Activated T-cell treated with anti-CD3 and anti-CD28 coated beads for 48 hours (primary cell): ENCODE measurements at places on chromosomes 1 and 21.

GRCh38 chr1:183632964-183633363, 2.6 kb downstream of the ARPC5 start:
- DNase-seq, result no peak

DNA sequence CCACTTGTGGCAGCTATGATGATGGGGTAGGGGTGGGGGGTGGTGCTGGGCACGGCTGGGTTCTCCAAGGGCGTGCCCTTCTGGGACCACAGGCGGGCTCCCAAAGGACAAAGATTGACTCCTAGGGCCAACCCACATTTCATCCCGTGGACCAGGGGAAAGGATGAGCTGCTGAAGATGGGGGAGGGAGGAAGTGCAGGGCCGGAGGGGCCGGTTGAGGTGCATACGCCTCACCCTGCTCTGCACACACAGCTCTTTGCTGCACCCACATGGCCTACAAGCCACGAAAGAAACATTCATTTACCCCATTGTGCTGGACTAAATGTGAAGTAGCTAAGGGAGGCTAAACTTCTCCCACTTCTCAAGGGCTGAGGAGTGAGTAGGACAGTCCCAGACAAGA, 34.2 kb upstream of the GNPAT start:
- DNase-seq, result no peak

GRCh38 chr1:161180639-161181038, 3.3 kb upstream of the B4GALT3 start:
- DNase-seq, result no peak

GRCh38 chr1:41823471-41823870, 95.3 kb downstream of the HIVEP3 start:
- DNase-seq, result no peak

DNA sequence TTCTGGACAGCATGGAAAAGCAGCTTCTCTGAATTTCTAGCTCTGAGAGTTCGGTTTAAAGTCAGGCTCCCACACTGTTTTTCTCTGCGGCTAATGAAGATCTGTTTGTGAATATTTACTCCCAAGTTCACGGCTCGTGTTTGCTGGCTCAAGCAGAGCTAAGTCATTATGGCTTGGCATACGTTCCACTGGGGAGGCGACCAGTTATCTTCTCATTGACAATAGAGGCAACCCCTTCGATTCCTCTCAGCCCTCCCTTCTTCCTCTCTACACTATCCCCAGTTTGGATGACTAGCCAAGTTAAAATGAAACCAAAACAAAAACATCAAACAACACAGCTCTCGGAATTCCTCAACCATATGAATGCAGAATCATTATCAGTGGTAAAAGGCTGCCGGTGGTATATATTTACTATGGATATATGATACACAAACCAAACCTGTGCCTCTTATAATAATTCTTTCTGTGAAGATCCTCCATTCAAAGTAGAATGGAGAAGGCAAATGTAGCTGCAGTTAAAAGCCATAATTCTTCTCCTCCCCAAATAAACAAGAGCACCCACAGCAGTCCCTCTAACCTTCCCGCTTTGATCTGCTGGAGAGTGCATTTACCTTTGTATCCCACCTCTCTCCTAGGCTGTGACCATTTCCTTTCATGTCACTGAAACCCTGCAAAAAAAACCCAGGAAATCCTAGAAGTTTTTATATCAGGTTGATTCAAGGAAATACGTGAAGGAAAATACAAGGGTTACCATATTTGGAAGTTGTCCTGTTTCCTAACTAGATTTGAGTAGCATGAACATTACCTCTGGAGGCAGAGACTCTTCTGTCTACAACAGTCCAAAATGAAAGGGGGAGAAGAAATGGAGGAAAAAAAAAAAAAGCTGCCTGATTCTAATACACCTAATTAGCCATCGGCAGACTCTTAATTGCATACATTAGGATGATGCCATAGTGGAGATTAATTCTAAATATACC, 108.3 kb upstream of the USH2A start:
- DNase-seq, result no peak

GRCh38 chr1:40783001-40783905, at the start of gene KCNQ4:
TSS of gene KCNQ4 (plus strand) at chr1:40783787. CDS start at chr1:40784094, 307 bp downstream.
- no peak for DNase-seq

DNA sequence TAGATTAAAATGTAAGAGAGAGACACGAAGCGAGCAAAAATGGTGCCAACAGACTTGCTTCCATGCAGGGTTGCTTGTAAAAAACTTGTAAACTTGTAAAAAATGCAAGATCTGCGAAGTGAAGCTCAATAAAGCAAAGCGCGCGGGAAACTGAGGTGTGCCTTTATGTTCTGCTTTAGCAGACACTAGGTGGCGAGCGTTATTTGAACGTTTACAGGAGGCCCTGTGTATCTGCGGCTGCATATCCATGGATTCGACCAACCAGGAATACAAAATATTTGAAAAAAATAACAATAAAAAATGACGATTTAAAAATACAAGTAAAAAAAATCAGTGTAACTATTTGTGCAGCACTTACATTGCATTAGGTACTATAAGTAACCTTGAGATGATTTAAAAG, 1.5 kb downstream of the UBE2G2 start:
- DNase-seq, result no peak

DNA sequence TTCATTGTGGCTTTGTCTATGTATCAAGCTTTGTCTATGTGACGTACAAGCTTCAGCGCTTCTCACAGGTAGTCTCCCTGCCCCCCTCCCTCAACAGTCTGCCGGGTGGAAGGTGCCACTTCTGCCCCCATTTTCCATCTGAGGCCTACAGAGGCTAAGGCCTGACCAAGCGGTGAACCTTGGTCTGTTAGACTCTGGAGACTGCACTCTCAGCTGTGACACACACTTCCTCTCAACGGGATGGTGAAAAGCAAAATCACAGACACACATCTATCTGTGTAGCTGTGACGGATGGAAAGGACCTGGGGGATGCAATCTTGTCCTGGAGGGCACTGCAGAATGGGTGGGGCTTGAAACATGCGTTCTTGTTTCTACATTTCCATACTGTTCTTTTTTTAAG, 152.9 kb upstream of the EDN2 start:
- no peak for DNase-seq

GRCh38 chr1:27575840-27576331, 28.1 kb downstream of the AHDC1 start:
- DNase-seq, result no peak

GRCh38 chr1:67298762-67299161, 8.9 kb upstream of the IL12RB2 start:
- DNase-seq, result no peak

- no peak for DNase-seq
Measured at GRCh38 chr1:10613340-10613739, 138.6 kb downstream of the PEX14 start.

DNA sequence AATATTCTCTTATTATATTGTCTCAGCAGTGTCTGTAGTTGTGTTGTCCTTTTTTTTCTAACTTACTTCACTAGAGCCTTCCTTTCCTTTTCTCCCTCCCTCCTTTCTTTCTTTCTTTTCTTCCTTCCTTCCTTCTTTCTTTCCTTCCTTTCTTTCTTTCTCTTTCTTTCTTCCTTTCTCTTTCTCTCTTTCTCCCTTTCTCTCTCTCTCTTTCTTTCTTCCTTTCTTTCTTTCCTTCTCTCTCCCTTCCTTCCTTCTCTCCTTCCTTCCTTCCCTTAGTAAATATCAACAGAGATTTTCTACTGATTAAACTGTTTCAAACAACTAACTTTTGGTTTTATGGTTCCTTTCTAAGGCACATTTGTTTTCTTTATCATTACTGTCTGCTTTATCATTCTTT, 43.1 kb upstream of the PGBD5 start:
- DNase-seq, result no peak

GRCh38 chr1:201400852-201401230, 1.7 kb upstream of the LAD1 start:
- DNase-seq, result no peak

- no peak for DNase-seq
Measured at GRCh38 chr1:59041646-59042277, 255.1 kb upstream of the FGGY start.

- no peak for DNase-seq
Measured at GRCh38 chr21:41950941-41951351, 2.9 kb downstream of the C2CD2 start.

GRCh38 chr1:62912028-62912638, 128.2 kb downstream of the ATG4C start:
- no peak for DNase-seq

- no peak for DNase-seq
Measured at GRCh38 chr1:231674575-231674974, 48.0 kb downstream of the DISC1 start.

DNA sequence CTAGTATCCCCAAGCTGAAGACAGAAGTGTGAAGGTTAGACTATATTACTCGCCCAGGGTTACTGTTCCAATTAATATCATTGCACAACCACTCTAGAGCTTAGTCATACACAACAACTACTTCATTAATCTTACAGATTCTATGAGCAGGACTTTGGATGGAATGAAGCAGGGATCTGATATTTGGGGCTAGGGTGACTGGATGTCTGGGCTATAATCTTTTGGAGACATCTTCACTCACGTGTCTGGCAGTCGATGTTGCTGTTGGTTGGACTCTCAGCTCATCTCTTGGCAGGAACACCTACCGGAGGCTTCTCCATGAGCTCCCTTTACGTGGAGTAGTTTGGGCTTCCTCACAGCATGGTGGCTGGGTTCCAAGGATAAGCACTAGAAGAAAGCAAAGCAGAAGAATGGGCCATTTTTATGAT, 519.2 kb upstream of the B3GALT2 start:
- DNase-seq, result no peak
